ENCODE measurements at places on chromosomes 1 and 21. TPM values are rescaled to one million over a fixed set of nuclear protein-coding genes. Genes with fewer than 3 reads are reported as not detected.

Gene IQCC
- total RNA-seq, result 5.8 TPM

Gene TCP10L
- 3.7 TPM for total RNA-seq

Gene CACNA1S
- 0.12 TPM for total RNA-seq

Gene SLC6A17
- 0.06 TPM for total RNA-seq

Gene SMYD3
- total RNA-seq, result 40.5 TPM

Gene DNAH14
- total RNA-seq, result 118 TPM

Gene SHISAL2A
- 0.11 TPM for total RNA-seq

Gene ACOT11
- 0.51 TPM for total RNA-seq

DNA sequence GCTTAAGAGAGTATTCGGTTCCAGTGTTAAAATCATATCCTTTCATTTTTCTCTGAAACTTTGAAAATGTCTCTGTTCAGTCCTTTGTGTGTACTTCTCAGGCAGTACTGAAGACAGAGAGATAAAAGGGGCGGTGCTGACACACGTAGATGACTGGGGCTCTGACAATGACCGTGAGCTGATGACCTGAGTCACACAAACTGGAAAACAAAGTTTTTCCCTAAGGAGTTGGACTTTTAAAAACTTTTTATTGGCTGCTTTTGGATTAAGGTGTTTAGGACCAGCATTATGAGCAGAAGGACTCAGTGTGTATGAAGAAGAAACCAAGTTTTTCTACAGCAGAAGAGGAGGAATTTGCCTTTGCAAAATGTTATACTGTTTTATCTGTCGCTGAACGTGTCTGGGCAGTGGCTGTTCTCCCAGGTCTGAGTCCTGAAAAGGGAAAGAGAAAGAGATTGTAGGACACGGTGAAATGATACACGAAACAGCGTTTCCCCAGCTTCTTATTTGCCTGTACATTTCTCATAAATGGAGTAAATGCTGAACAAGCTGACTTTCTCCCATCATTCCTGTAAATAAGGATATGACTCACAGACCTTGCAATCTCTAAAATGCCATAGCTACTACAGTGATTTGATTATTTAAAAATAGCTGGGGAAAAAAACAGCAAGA lies 51.5 kb downstream of the MAP3K7CL start:
- no peak for DNase-seq

- DNase-seq, result no peak
These were observed 15.5 kb upstream of the MIIP start for GRCh38 chr1:12003762-12004161.

GRCh38 chr1:157277281-157277680 lies 139.1 kb upstream of the ETV3 start:
- DNase-seq, result no peak

GRCh38 chr1:167342846-167343245 lies 122.2 kb downstream of the POU2F1 start:
- DNase-seq, result no peak

- DNase-seq, result no peak
These were observed 102.3 kb downstream of the TNFSF18 start for GRCh38 chr1:172948457-172948856.

- no peak for DNase-seq
These were observed 102.7 kb downstream of the RASAL2 start for GRCh38 chr1:178196631-178197030.

- DNase-seq, result no peak
These were observed 27.8 kb downstream of the OSBPL9 start for GRCh38 chr1:51644533-51645197.

DNA sequence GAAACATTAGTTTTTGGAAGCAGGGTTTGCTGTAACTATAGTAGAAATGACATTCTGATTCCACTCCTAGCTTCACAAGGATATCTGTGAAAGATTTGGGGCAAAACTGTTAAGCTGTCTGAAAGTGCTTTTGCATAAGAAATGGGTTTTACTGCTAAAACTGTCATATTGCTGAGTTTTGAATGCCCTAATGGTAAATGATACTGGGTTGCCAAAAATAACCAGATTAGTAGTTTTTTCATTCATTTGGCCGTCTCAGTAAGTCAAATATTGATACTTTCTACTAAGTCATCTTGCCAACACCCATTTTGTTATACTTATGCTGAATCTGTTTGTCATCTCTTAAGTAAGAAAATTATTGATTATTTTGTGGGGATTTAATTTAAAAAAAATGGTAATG lies 399 bp upstream of the PTPRC start:
- DNase-seq, result no peak
